Stimulated activated CD4-positive, alpha-beta T cell treated with anti-CD3 and anti-CD28 coated beads, Interleukin-1b, Interleukin-23, amount 100 ng/mL, for 24 hours (primary cell): ENCODE measurements at places on chromosomes 2 and 18.

DNA sequence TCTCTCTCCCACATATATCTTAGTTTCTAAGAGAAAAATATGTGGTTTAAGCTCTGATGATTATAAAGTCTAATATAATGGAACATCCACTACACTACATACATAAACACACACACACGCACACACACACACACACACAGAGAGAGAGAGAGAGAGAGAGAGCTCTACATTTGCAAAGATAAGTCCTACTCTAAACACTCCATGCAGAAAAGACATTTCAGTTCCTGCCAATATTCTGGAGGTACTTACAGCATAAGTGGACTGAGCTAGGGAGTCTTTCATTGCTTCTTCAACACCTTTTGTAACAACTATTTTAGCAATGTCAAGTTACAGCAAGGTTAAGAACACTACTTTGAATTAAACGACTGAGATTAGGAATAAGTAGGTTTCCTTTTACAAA, 80.1 kb downstream of the FIGN start:
- no peak for DNase-seq

DNA sequence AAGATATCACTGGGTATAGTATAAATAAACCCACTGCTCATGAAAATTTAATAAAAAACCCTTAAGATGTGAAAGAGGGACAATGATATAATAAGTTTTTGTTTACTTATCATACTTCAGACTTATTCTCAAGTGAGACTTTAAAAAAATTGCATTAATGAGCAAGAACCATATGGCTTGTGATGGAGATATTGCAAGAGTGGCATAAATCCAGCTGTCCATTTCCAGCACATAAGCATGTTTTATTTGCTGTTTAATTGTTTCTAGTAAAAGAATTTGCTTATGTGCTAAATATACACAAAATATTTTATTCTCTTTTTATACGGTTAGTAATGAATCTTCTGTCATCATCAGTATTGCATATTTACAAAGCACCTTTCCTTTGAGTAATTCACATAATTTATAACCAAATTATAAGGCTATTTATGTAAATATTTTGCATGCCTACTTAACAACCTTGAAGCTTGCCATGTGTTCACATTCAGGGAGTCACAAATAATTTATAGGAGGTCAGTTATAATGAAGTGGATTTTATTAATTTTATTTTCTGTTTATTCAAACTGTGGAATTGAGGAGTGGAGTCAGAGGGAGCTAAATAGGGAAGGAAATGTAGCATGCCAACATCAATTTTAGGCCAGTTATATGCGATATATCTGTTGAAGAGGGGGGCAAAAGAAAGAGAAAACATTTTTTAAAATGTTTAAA, 318.5 kb upstream of the CWC22 start:
- DNase-seq = no peak

- DNase-seq = peak; percentile 24
These were observed 46.8 kb downstream of the MRPS5 start for GRCh38 chr2:95074663-95075439.

DNA sequence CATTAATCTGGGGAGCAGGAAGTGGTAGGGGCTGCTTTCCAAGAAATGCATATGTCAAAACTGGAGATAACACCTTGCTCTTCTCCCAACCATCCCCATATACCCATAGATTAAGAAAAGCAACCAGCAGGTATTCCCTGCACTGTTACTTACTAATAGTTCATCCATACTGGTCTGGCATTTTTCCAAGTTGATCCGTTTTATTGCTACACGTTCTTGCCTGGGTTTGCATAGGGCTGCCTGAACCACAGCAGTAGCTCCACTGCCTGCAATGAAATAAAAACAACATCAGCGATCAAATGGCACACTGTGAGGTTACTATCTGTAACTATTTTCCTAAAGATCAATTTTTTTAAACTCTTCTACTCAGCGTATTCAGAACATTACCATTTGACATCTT, 65.6 kb downstream of the STK39 start:
- no peak for DNase-seq

- DNase-seq = no peak
These were observed 854.8 kb downstream of the EPHA4 start for GRCh38 chr2:220717283-220717682.

GRCh38 chr18:35672897-35673296, 91.4 kb downstream of the GALNT1 start:
- no peak for DNase-seq

GRCh38 chr2:18398833-18399232, 161.6 kb downstream of the RDH14 start:
- no peak for DNase-seq

- DNase-seq = no peak
These were observed 223.5 kb downstream of the RDH14 start for GRCh38 chr2:18336975-18337374.

DNA sequence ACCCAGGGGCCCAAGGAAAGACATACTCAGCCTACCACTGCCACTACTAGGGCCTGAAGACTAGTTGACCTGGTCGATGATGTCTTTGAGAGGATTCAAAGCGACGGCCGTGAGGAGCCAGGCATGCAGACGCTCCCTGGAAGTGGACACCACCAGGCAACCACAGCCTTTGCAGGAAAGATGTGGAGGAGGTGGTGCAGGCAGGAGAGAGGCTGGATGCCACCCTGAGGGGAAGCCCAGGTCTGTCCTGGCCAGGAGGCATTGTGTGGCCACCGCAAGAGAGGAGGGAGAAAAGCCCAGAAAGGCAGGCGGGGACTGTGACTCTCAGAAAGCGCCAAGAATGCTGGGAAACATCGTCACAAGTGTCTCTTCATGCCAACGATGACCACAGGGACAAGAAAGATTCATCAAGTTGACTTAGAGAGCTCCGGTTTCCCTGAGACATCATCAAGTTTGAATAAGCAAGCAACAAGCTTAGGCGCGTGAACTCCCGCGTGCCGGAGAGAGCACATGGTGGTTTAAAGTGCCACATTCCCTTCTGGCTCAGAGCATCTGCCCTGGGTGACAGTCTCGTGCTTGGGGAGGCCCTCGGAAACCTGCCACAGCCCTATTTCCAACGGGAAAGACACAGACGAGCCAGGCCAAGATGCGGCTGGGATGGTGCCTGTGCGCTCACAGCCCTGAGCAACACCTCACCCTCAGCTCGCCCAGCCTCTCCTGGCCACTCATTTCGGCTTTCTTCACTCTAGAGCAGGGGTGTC, 464.5 kb upstream of the SALL3 start:
- DNase-seq = no peak

GRCh38 chr2:170846314-170846713, 29.6 kb downstream of the GAD1 start:
- no peak for DNase-seq

- DNase-seq = no peak
These were observed 43.4 kb downstream of the ZCCHC2 start for GRCh38 chr18:62566199-62566598.

DNA sequence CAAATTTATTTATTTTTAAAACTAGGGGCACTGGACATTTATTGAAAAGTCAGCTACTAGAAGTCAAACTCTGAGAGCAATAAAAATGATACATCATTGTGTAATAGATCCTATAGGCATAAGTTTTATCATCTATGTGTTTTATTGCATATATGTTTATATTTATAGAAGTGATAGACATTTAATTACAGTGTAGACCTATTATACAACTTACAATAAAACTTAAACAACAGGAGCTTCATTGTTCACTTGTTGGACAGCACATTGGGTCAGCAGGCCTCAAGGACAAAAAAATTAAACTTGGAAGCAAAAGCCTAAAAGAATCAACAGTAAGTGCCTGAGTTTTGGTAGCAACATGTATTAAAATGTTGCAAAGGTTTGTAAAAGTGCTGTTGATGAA, 15.0 kb upstream of the ACTR2 start:
- DNase-seq = no peak
